ENCODE measurements at places on chromosomes 3 and 15.

- DNase-seq, result no peak
Observed at GRCh38 chr3:152225201-152225600, 43.5 kb upstream of the MBNL1 start.

GRCh38 chr3:116444819-116445310 is 422 bp downstream of the LSAMP start:
- DNase-seq, result no peak

GRCh38 chr3:12618426-12618825 is 45.5 kb downstream of the RAF1 start:
- DNase-seq, result no peak

GRCh38 chr15:80202016-80202315 is 49.2 kb downstream of the FAH start:
- no peak for DNase-seq

GRCh38 chr3:23162934-23163333 is 40.2 kb upstream of the UBE2E2 start:
- no peak for DNase-seq

- no peak for DNase-seq
Observed at GRCh38 chr3:72401005-72401545, 447.2 kb downstream of the SHQ1 start.

DNA sequence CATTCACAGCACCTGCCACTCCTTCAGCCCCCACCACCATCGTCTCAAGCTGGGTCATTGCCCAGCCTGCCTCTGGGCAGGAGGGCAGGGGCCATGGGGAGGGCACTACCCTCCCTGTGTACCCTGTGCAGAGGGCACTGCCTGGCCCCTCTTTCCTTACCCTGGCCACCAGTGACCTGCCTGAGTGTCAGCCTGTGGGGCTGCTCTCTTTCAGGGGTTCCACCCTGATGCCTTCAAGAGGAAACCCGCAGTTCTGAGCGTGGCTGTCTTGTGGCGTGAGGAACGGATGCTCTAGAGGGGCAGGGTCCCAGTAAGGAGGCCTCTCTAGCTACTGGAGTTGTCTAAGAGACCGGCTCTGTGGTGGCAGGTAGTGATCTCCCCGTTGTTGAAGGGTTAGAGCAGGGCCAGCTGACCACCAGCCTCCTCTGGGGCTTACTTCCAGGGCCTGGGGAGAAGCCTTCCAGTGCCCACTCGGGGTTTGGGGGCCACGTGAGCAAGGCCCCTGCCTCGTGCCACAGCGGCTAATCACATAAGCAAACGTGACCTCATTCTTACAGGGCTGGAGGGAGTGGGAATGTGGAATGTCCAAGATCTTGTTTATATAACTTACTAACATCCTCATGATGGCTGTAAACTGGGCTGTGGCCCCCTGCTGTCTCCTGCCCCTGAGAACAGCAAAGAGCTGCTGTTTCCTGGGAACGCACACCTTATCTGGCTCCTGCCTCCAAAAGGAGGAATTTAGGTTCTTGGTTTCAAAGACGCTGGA is 31.4 kb upstream of the SEC13 start:
- no peak for DNase-seq

- DNase-seq, result no peak
Observed at GRCh38 chr15:79617071-79617470, 184.9 kb downstream of the MINAR1 start.

- DNase-seq, result peak; percentile 18
Observed at GRCh38 chr15:50247819-50248655, 17.5 kb downstream of the HDC start.

- DNase-seq, result no peak
Observed at GRCh38 chr15:23857028-23857641, 170.0 kb upstream of the NDN start.

- no peak for DNase-seq
Observed at GRCh38 chr3:10025205-10026083, 793 bp upstream of the FANCD2 start.

DNA sequence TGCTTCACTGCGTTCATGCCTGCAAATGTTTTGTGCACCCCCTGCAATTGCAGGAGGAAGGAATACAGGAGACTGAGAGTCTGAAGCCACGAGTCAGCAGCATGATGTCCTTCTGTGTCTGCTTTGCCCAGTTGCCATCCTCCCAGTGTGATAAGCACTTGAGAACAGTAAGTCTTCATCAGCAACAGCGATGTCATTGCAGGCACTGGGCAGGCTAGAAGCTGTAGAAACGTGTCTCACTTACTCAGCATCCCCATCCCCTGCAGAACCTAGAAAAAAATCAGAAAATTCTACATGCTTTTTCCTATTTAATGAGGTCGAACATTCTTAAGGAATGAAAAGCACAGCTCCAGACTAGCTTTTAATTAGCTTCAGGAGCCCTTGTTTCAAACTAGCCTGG is 156.5 kb upstream of the LPP start:
- DNase-seq, result no peak

DNA sequence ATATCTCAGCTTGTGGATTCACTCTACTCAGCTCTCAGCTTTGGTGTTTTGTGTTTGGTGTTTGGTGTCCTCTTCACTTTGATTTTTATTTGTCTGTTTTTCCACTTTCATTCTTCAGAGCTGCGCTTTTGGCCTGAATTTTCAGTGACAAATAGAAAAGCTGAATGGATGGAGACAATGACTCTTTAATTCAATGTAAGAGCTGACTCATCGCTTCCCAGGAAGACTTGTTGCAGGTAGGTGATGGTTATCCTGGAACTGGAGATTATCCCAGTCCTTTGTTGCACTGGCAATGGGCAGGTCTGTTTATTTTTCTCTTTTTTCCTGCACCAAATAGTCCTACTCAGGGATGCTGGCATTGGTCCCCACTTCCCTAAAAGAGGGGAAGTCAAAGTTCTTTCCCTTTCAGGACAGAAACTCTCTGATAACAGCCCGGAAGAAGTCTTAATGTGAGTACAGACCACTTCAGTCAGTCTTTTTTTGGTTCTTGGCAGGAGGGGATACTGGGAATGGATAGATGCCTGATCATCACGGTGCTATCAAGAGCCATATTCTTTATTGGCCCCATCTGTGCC is 12.4 kb upstream of the AEN start:
- DNase-seq, result no peak

DNA sequence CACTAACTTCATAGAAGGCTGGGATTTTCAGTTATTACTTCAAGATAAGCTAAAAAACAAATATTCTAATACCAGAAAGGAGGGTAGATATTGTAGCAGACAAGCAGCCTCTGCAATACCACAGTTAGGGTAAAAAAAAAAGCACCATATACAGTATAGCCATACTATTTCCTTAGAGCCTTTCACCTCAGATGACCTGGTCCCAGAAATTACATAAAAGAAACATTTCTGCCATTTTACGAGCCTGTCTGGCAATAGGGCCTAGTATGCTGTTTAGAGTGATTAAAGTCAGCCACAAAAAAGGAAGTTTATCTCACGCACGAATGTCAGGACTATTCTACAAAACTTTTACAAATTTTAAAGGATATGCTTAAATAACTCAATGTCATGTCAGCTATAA is 1016.6 kb downstream of the PLOD2 start:
- DNase-seq, result no peak

DNA sequence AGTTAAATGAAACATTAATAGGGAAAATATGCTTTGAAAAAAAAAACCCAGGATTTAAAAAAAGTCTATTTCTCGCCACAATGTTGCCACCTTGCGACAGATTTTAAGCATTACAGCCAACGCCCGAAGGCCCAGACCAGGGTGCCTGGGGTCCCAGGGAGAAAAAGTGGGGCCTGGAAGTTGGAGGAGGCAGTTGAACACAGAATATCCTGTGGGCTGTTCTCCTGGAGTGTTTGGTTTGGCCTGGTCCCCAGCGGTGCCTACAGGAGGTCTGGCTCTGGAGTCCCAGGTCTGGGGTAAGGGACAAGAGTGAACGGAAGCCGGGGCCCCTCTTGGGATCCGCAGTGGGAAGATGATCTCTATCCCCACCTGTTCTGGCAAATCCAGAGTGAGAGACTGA is 3.4 kb downstream of the RNU6-1 start:
- DNase-seq, result peak; percentile 64

GRCh38 chr3:52372822-52373504 is 56.8 kb downstream of the DNAH1 start:
- peak; percentile 25 for DNase-seq
